ENCODE measurements at places on chromosomes 2 and 18.

DNA sequence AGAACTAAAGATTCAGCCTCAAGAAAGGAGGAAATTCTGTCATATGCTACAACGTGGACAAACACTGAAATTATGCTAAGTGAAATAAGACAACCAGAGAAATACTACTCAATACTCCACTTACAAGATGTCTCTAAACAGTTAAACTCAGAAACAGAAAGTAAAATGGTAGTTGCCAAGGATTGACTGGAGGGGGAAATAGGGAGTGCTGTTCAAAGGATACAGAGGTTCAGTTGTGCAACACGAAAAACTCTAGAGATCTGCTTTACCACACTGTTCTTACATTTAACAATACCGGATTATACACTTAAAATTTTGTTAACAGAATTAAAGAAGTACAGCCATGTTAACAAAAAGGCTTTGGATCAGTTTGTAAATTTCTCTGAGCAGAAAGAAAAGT, 39.8 kb upstream of the C2orf15 start:
- DNase-seq = no peak

DNA sequence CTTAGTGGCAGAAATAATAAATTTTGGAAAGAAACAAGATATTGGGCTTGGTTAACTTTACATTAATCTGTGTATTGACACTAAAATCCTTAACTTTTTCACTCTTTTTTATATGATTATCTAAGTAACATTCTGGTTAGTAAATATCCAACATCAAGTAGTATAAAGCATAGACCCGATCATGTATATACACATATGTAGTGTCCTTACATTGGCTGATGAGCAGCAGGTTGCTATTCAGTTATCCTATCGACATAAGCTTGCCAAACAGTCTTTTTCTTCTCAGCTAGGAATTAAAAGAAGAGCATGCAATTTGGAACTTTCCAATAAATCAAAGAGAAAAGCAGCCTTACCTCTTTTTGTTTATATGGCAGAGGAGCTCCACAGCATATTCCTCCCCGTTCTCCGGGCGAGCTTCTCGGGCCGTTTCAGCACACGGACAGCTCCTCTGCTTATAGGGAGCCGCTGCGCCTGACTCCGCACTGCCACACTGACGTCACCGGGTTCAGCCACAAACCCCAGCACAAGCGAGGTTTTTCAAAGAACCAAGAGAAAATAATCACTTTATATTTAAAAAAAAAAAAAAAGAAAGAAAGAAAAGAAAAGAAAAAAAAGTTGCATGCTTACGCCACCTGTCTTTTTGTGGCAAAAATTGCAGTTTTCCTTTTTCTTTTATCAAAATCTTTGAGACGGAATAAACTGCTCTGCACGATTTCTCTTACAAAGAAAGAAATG, at the start of gene SCG2:
Gene SCG2, minus strand, starts transcription at position 430 of the 735 bp plus-strand sequence. CDS start 3,079 bp downstream, outside the sequence.
- DNase-seq = no peak

DNA sequence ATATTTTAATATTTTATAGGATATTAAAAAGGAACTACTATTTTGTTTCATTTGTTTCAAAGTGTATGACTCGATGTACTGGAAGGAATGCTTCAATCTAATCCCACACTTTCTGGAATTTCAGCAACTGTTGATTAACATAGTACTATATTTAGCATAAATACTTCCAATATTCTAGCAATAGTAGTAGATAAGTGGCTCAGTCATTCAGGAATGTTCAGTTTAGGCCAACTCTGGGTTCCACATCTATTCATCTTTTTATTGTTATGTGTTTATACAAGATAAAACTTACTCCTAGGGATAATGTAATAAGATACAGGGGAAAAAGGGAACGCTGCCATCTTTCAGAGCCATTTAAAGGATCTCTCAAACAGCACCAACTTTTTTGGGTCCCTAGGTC, 22.3 kb upstream of the ORC2 start:
- DNase-seq = no peak

- no peak for DNase-seq
These were observed 44.9 kb upstream of the SIGLEC15 start for GRCh38 chr18:45780568-45780967.

- DNase-seq = no peak
These were observed 131.0 kb downstream of the NFATC1 start for GRCh38 chr18:79526468-79527460.

DNA sequence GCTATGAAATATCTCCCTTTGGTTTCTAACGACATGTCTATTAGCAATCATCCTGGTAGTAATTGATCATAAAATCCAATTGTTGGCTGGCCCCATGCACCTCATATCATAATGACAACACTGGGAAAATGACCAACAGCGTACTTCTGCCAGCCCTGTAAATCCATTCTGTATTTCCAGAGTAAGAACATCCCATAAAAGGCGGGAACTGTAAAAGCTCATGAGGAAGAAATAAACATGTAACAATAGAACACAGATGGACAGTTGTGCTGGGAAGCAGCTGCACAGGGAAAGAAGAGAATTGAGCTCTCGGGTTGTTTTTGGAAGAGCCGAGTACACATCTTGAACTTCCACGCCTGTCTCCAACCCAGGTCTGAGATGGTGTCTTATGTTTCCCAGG, 218.7 kb downstream of the CMPK2 start:
- DNase-seq = no peak

Data from cortex of kidney (tissue), 1 donor.